ENCODE measurements at places on chromosomes 3 and 15.

- no peak for DNase-seq
Measured at GRCh38 chr3:126431103-126431534, 36.4 kb downstream of the CFAP100 start.

DNA sequence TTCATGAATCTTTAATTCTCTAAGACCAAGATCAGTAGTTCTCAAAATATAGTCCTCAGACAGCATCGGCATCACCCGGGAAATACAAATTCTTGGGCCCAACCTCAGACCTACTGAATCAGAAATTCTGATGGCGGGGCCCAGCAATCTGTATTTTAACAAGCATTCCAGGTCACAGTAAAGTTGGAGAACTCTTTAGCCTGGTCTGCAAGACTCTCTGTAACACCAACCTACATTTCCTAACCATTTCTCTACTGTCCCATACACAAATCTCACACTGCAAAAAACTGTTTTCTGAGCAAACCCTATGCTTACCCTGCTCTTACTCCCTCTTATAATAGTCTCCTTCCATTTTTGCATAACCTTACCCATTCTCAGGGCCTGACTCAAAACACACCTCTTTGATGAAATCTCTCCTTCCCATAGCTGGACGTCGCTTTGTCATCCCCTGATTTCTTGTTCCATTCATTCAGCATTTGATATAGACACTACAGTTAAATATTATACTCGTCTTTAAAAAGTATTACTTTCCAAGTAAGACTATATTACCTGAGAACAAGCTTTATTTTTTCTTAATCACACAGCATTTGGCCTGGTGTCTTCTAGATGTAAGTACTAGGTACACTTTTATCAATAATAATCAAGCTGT lies 83.3 kb upstream of the MYO5C start:
- DNase-seq = no peak

GRCh38 chr3:16362770-16363169 lies 97.8 kb downstream of the OXNAD1 start:
- no peak for DNase-seq

DNA sequence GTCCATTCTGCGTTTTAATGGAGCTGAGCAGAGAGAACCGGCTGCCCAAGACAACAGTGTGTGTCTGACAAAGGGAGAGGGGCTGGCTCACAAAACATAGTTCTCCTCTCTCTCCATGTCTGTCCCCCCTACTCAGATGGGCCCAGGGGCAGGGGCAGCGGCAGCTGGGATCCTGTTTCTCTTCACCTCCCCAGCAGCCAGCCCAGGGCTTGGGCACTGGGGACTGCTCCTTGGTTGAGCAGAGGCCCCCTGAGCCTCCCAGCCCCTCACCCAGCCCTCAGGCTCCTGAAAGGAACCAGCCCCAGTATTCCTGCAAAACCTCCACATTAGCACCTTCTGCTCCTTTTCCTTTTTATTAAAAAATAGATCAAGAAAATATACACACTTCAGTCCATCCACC lies 17.8 kb downstream of the TPRA1 start:
- DNase-seq = no peak

DNA sequence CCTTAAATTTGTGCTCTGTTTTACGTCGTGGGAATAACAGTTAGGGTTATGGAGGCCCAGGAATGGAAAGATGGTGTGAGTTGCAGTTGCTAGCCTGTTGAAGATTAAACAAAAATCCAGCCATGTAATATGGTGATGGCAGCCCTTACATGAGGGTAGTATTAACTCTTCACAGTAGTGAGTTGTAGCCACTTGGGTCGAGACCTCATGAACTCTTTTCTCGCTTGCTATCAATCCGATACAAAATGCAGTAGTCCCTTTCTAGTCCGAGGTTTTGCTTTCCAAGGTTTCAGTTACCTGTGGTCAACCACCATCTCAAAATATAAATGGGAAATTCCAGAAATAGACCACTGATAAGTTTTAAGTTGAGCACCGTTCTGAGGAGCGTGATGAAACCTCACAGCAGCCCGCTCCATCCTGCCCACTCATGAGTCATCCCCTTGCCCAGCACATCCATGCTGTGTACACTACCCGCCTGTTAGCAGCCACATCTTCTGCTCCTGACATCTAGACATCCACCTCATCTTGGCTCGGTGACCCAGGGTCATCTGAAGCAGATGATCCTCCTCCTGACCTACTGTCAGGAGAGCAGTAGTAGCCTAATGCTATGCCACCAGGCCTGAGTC lies 177.9 kb downstream of the CDIN1 start:
- no peak for DNase-seq

GRCh38 chr3:197003461-197004385 lies 25.9 kb downstream of the MELTF start:
- DNase-seq = peak; percentile 50

- DNase-seq = no peak
Measured at GRCh38 chr3:102176333-102177050, 258.3 kb upstream of the ZPLD1 start.

GRCh38 chr3:46484388-46484787 lies 13.4 kb upstream of the RTP3 start:
- no peak for DNase-seq

DNA sequence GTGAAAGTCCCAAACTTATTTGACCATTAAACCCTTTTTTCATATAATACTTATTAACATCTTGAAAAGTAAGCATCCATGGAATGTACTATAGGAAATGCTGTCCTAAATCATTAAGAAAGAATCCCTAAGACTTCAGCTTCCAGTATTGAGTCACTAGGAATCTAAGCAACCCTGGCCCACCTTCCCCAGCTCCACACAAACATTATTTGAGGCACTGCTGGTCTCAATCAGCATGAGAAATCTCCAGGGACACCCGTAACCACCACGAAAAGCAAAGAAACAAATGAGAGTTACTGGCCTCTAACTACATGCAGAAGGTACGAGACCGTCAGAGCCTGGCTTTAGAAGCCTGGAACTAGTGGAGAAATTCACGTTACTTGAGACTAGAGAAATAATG lies 68.2 kb downstream of the POLQ start:
- DNase-seq = no peak

GRCh38 chr3:72176537-72177041 lies 391.6 kb upstream of the PROK2 start:
- no peak for DNase-seq

- DNase-seq = no peak
Measured at GRCh38 chr15:26632500-26632899, 140.4 kb downstream of the GABRB3 start.

- no peak for DNase-seq
Measured at GRCh38 chr3:150291515-150291914, 116.6 kb upstream of the TSC22D2 start.

DNA sequence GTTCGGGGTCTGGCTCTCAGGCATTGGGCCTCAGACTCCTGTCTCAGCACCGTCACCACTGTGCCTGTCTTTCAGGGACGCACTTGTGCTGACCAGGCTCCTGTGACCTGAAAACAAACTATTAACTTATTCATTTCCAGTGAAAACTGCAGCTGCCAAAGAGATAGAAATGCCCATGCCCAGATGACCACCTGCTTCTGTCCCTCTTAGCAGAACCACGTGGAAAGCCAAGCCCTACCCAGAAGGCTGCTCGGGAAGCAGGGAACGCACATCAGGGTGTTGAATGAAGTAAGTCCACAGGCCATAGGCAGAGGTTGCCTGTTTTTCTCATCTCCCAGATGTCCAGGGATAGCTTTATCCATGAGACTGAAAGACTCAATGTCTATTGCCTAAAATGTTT lies 219.3 kb downstream of the EBLN2 start:
- DNase-seq = no peak

DNA sequence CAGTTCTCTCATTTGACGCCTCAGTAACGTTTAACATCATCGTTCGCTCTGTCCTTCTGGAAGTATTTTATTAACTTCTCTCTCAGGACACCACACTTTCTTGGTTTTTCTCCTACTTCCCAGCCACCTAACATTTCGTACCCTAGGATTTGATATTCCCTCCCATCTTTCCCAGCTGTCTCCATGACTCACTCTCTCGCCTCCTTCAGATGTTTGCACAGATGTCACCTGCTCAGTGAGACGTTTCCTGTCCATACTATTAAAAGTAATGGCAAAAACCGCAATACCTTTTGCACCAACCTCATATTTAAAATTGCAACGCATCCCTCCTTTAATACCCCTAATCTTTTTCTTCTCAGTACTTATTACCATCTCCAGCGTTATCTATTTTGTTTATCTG lies 62.1 kb upstream of the SPRED1 start:
- DNase-seq = no peak

DNA sequence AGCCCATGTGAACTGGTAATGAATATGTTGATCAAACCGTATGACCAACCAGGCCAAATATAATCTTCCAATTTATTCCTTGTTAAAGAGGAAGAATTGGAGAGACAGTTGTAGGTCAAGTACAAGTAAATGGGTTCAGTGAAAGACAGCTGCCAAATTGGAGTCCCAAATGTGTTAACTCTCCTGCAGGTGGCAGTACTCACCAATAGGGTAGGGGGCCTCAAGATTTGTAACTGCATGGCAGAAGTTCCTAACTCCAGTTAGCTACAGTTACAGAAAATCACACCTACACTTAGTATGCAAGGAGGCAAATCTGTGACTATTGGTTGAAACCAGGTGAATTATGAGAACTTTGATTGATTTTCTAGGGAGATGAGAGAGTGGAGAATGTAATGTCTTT lies 278.0 kb downstream of the ZBBX start:
- DNase-seq = no peak

DNA sequence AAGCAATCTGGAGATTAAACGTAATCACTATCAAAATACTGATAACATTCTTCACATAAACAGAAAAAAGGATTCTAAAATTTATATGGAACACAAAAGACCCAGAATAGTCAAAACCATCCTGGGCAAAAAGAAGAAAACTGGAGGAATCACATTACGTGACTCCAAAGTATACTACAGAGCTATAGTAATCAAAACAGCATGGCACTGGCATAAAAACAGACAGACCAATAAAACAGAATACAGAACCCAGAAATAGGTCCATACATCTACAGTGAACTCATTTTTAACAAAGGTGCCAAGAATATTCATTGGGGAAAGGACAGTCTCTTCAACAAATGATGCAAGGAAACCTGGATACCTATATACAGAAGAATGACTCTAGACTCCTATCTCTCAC lies 621.9 kb upstream of the CCDC54 start:
- no peak for DNase-seq

GRCh38 chr3:132643366-132643765 lies 16.2 kb downstream of the ACAD11 start:
- DNase-seq = no peak

DNA sequence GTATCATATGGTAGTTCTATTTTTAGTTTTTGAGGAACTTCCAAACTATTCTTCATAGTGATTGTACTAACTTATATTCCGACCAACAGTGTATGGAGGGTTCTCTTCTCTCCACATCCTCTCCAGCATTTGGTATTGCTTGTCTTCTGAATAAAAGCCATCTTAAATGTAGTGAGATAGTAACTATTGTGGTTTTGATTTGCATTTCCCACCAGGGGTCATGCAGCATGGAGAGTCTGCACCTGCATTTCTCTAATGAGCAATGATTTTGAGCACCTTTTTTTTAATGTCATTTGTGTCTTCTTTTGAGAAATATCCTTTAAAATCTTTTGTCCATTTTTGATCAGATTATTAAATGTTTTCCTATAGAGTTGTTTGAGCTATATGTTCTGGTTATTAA lies 718.5 kb downstream of the ZBBX start:
- DNase-seq = no peak

DNA sequence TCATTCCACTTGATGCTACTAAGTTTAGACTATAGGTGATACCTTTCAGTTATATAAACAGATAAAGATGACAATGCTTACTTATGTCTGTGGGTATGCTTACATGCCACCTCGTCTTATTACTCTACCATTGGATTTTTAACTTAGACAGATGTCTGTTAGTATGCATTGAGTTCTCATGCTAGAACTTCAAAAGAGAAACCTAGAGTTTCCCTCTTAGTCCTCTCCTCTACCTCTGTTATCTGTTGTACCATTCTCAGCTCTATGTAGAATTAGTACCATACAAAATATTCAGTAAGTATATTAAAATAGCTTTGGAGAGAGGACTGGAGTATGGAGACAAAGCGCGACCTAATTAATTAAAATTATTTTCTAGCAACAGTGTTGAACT lies 111.3 kb downstream of the BBX start:
- no peak for DNase-seq

GRCh38 chr15:79156704-79157375 lies 66.3 kb upstream of the RASGRF1 start:
- DNase-seq = no peak

GRCh38 chr3:8500319-8500988 lies 1.2 kb upstream of the LMCD1 start:
- DNase-seq = no peak

GRCh38 chr15:33910741-33911140 lies 57.6 kb upstream of the CHRM5 start:
- no peak for DNase-seq

- DNase-seq = no peak
Measured at GRCh38 chr3:158058495-158059130, 47.6 kb downstream of the SHOX2 start.

- DNase-seq = no peak
Measured at GRCh38 chr3:61560517-61561373, 626 bp upstream of the PTPRG start.

- DNase-seq = no peak
Measured at GRCh38 chr15:37452498-37452897, 352.1 kb upstream of the MEIS2 start.

GRCh38 chr3:35745351-35745750 lies 106.0 kb downstream of the ARPP21 start:
- DNase-seq = no peak

DNA sequence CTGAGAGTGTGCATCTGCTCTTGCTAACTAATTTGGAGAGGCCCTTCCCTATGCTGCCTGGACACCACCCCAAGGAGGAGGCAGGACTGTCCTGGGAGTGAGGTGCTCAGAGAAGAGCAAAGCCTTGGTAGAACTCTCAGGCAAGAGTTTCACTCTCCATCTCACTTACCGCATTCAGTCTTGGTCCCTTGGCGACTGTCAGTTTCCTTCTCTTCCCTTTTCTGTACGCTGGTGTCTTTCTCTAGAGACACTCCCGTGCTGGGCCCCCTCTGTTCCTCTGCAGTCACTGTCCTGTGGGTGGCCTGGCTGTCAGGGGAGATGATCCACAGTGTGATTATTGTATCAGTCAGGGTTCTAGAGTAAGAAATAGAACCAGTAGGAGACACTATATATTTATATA lies 44.0 kb downstream of the IDH2 start:
- no peak for DNase-seq

DNA sequence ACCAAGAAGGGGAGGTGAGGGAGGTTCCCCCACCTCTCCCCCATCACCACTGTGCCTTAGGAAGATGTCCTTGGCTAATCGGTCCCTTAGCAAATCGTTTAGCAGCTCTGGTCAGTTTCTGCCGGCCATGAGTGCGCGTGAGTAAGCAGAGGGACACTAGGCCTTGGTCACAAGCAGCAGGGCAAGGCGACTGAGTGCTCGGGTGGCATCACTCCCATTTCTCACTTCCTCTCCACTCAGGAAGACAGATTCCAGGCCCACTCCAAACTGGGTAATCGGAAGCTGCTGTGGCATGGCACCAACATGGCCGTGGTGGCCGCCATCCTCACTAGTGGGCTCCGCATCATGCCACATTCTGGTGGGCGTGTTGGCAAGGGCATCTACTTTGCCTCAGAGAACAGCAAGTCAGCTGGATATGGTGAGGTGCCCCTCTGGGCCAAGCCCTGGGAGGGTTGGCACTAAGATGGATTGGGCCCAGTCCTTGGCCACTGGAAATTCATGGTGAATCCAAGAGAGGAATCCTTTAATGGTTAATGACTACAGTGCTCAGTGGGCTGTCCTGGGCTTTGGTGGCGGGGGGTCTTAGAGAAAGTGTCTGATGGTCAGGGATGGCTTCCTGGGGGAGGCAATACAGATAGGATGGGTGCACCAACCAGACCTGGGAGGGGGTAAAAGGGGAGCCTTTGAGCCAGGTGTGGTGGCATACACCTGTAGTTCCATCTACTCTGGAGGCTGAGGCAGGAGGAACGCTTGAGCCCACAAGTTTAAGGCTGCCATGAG lies 4.0 kb downstream of the PARP3 start:
- DNase-seq = no peak
